Nucleus accumbens (tissue), 56 donors: ENCODE measurements at places on chromosomes 5 and 9.
A peak's percentile ranks its signal among the peaks of the same experiment; 100 is the strongest.

- DNase-seq, result no peak
Measured at GRCh38 chr5:137016783-137017324, 482.3 kb downstream of the SPOCK1 start.

GRCh38 chr9:35488566-35489312 lies 1.2 kb upstream of the RUSC2 start:
- no peak for DNase-seq

DNA sequence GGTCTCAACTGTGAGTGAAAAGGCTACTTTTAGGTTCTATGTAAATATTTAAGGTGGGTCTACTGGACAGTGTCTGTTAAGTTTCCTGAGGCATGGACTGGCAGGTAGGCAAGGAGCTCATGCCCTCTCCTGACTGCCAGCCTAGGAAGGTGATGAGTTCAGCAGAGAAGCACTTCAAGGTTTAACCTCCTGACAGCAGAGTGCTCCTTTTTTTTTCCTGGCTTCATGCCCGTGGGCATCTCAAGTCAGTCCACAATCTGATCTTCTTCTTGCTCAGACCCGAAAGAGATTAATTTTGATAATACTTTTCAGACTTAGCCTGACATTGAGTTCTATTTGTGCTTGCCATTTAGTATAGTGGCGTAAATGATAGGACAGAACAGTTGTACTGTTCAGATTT lies 241.9 kb upstream of the NREP start:
- no peak for DNase-seq

DNA sequence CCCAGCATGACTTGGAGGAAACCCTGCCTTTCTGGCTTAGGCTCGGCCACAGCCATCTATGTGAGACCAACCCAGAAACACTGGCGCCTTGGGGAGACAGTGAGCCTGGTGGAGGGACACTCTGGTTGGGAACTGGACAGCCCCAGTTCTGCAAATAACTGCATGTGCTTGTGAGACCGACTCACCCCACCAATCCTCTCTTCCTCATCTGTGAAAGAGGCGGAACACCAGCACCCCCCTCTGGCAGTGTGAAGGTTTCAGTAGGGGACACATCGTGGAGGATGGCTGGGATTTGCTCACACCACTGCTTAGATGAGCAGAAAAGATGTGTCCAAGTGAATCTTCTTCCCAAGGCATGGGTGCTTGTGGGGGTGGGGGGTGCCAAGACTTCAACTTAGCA lies 43.4 kb upstream of the N4BP3 start:
- DNase-seq, result no peak

GRCh38 chr5:24226479-24226878 lies 418.3 kb downstream of the CDH10 start:
- DNase-seq, result no peak

- no peak for DNase-seq
Measured at GRCh38 chr5:130335117-130335516, 430.9 kb downstream of the CHSY3 start.

GRCh38 chr9:136984464-136985026 lies 1.8 kb downstream of the LCNL1 start:
- no peak for DNase-seq

DNA sequence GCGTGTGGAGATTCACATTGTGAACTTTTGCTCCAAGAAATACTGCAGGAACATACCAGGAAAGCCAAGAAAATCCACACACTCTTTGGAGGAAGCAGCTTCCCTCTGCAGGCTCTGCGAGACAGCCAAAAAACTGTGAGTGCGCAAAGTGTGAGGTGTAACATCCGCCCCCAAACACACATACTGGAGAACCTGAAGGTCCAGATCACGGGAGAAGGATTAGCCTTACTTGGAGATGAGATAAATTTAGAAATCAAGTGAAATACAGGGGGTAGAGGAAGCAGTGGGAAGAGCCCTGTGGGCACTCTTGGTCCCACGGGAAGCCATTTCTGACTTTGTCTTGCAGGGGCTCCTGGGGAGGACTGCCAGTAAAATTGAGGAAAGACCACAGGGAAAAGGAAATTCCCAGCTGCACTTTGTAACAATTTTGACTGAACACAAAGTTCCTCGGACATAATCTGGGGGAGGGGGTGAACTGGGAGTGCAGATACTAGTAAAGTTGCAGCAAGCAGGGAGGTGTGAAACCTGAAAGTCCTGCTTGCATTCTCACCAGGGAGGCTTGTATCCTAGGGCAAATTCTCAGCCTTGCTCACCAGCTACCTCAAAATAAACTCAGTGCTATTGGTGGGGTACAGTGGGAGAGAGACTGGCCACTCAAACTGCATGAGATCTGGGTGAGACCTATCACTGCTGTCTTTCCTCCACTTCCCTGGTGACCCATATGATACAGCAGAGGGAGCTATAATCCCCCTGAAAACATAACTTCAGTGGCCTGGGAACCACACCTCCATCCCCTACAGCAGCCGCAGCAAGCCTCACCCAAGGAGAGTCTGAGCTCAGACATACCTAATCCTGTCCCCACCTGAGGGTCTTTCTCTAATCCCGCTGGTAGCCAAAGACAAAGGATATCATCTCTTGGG lies 109.1 kb downstream of the ALDH1A1 start:
- DNase-seq, result no peak

DNA sequence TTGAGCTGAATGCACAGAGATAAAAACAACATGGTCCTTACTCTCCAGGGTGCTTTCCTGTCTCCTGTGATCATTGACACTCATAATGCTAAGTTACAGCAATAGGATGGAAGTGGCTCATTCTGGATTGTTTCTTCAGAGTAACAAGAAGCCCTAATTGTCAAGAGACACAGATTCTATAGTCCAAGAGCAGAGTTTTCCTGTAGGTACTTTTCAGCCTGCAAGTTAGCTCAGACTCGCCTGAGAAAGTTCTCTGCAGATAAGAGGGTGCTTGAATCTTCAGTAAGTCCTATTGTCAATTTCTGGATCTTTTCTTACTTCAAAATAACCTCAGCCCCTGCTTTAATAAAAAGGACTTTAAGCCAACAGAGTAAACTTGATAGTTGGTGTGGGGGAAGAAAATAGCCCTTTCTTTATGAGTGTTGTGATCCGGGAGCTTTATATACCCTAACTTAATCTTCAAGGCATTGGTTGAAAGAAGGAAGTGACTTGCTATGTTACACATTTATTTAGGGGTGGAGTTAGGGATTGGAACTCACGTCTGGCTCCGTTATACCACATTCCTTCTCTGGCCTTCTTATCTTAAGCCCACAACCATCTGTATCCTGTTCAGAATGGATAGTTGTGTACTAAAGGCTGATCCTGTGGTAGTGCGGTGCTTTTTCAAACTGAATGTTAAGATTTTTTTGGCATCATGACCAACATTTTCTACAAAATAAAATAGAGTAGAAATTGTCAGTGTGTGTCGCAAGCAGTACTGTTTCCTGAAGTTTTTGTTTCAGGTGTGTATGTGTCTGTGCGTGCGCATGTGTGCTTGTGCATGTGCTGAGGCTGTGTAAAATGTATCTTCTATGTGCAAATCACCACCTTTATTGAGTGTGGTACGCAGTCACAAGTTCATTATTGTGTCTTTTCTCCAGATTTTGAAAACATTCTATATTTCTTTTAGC lies 173.9 kb downstream of the WDR70 start:
- no peak for DNase-seq

DNA sequence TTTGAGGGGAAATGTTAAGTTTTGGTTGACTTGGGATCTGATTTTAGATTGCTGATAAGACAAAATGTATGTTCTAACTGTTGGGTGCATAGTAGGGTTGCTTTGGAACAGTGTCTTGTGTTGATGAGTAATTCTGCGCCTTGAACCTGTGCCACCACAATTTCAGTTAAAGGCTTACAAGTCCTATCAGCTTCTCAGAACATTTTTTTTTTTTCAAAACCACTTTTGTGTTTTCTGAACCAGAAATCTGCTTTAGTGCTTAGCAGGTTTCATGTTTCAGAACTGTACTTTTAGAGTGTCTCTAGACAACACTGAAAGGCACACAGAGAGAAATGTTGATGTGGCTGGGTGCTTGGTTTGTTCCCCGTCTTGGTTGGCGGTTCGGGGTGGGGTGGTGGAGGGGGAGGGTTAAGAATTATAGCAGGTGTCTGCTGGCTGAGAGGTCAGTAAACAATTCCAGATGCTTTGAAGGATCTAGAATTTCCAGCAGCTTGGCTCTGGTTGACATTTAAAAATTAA lies 84.6 kb downstream of the ANKRD55 start:
- DNase-seq, result no peak

DNA sequence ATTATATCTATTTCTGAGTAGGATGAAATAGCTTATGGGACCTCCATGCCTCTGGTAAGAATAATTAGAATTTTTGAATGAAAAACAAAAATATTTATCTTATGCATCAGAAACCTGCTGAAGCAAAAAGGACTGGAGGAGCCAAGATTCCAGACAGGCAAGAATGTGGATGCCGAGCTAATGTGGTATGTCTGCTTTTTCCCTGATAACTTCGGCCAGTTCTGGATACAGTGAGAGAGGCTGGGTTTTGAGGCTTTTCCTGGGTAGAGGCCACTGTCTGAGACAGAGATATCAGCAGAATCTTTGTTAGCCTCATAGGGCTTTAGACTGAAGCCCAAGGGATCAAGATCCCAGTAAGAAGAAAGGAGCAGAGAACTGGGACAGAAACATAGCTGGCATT lies 5.2 kb upstream of the CTNND2 start:
- no peak for DNase-seq

DNA sequence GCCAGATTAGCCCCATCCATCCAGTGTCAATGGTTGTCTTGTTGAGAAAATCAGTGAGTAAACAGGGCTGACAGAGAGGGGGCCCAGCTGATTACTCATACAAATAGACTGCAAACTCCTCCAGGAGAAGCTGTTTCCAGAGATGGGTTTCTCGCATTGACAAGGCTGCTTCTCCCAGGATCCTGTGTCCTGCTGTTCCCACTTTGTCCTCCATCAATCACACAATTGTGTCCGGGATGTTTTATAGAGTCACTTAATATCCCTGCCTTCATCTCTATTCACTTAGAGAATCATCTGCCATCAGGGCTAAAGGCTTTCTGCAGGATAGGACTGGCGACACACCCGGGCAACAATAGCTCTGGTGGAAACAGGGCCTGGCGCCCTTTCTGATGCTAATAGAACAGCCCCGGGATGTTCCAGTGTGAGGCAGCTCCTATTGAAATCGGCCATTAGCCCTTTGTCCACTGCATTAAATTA lies 71.7 kb upstream of the TBCA start:
- peak; percentile 21 for DNase-seq

- DNase-seq, result no peak
Measured at GRCh38 chr9:78032730-78033457, 1.3 kb upstream of the GNAQ start.

DNA sequence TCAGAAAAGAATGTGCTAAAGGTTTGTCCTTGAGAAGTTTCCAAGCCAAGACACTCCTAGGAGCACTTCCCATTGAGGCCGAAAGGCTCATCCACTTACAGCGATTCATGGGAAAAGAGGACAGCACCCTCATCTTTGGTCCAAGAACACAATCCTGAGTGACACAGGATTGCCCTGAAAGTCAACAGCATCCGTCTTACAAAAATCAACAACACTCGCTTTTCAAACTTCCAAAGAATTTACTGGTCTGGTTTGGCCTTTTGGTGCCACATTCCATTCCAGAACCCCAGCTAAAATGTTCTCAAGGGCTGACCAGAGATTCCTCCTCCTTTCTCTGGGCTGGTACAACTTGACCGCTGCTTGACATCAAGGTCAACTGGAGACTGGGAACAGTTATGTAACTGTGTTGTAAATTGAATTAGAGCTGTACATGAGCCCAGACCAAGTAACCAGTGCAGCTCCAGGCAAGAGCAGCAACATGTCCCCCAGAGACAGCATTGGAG lies 415.8 kb upstream of the PIK3R1 start:
- no peak for DNase-seq
